ENCODE measurements at places on chromosomes 4 and X.

GRCh38 chr4:152917543-152918395 lies 18.4 kb upstream of the FHDC1 start:
- no peak for DNase-seq

DNA sequence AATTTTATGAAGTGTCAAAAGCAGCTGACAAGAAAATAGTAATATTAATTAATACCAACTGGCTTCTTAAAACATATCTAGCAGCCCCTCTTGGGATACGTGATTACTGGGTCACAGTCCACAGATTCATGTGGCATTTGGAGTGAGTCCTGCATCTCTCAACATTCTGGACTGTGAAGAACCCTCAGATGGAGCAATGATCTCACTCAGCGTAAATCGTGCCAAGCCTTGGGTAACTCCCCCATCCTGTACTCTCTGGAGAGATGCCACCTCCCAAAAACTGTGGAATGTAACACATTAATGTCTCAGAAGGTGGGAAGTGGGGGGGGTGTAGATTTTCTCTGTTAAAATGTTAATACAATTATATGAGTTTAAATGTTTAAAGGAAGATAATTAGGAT lies 118.2 kb upstream of the IQCM start:
- no peak for DNase-seq

GRCh38 chr4:37524267-37524666 lies 161.9 kb downstream of the RELL1 start:
- no peak for DNase-seq

GRCh38 chrX:19805046-19805690 lies 82.2 kb downstream of the SH3KBP1 start:
- no peak for DNase-seq

DNA sequence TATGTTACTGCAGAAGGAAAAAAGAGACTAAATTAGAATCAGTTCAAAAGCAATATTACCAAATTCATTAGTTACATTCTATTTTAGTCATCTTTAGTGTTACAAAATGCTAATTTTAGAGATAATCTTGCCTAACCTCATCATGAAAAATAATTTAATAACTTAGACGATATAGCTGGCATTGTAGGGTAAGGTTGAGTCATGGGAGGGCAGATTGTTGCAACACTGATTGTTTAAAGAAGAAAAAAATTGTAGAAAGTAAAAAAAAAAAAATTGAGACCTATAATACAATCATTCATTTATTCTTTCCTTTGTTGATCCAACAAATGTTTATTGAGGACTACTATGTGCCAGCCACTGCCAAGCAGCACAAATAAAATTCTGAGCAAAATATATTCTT lies 330.9 kb downstream of the GBA3 start:
- no peak for DNase-seq

GRCh38 chrX:11351375-11352295 lies 58.4 kb downstream of the AMELX start:
- DNase-seq = no peak

DNA sequence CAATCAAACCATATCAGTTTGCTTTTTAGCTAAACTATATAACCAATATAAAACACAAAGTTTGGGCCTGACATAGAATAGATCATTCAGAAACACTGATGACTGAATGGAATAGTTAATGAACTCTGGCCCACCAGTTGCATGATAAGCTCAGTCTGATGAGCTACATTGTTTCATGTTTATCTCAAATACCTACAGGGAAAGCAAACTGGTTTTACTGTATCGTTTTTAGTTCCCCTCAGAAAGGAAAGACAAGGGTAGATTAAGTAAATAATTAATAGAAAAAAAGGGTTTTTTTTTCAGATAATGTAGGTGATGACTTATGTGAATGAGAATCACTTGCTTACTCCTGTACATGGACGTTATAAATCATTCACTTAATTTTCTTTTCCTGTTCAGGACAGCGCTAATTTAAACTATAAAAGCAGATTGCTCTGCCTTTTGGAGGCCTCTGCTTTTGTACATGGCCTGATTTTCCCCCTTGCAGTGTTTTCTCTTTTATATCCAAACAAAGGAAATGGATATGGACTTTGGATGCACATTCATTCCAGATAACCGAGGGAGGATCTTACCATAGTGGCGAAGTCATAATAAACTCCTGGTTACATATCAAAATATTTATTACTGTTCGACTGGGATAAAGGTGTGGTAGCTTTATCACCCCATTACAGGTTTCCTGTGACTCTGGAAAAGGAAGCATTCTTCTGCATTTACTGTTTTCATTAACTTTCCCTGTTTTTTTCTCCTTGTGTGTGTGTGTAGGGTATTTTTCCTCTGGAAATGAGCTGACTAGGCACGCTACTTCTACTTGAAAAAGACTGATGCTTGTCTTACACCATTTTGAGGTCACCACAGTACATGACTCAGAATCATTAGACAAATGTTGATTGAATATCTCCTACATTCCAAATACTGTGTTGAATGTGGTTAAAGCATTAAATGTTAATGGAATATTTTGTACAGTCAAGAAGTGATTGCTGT lies 373.1 kb upstream of the HS3ST1 start:
- DNase-seq = no peak
